Natural killer cell treated with Interleukin-12 subunit alpha and Interleukin-12 subunit beta and Interleukin-15 and Interleukin-18, amount 100 ng/mL, for 72 hours (primary cell): ENCODE measurements at places on chromosomes 16 and 17. TPM values are rescaled to one million over a fixed set of nuclear protein-coding genes. Genes with fewer than 3 reads are reported as not detected.

GRCh38 chr16:51648526-51648925 lies 497.5 kb upstream of the SALL1 start:
- DNase-seq, result no peak
- no peaks in the 10 kb centered on the region for H3K36me3 ChIP-seq
- no peak overlapping the region for H3K4me3 ChIP-seq
- H3K4me1 ChIP-seq, result no peaks in the 10 kb centered on the region
- H3K27me3 ChIP-seq, result no peaks in the 10 kb centered on the region
- no peak overlapping the region for H3K27ac ChIP-seq

DNA sequence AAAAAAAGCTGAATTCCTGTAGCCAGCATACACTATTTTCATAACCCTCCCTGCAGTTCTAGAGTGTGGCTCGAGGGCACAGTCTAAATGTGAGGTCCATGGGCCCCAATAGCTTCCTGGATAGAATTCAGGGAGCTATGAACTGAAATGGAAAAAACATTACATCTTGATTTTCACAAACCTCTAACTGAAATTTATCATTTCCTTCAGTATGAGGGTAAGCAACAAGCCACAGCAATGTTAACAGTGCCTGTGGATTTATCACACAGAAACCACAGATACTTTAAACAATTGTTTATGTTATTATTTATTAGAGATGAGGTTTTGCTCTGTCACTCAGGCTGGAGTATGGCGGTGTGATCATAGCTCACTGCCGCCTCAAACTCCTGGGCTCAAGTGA lies 18.2 kb downstream of the TMEM92 start:
- no peak for DNase-seq
- H3K27ac ChIP-seq, result no peak overlapping the region
- no peak overlapping the region for H3K4me3 ChIP-seq
- no peaks in the 10 kb centered on the region for H3K36me3 ChIP-seq
- peaks cover 20% of the 10 kb centered on the region for H3K4me1 ChIP-seq

DNA sequence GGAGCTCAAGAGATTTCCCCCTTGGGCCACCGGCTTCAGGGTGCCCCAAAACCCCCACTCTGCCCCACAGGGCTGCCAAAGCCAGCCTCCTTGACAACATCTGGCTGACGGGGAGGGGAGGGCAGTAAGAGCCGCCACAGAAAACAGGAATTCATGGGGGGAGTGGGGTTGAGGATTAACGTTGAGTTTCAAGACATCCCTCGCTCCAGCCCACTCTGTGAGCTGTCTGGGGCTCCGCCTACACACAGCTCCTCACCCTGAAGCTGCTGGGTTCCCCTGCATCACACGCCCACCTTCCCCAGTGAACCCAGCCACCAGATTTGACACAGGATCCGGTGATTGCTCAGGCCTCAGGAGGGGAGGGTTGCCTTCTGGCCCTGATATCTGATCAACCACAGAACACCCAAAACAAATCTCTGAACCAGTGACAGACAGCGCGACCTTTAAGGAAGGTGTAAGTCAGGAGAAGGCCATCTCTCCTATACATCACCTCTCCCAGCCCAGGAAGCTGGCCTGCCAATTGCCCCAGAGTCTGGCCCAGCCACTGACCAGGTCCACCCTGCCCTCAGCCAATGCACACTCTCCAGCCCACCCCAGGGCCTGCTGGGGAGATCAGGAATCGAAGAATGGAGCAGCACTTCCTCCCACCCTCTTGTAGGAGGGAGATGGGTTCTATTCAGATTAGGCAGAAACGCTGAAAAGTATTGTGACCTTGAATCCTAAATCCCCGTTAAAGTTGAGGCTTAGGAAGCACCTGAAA lies 132.1 kb downstream of the CLEC16A start:
- H3K4me1 ChIP-seq, result peaks cover 77% of the 10 kb centered on the region
- peak overlapping the region; percentile 44 for H3K4me3 ChIP-seq
- H3K36me3 ChIP-seq, result peaks cover 25% of the 10 kb centered on the region

DNA sequence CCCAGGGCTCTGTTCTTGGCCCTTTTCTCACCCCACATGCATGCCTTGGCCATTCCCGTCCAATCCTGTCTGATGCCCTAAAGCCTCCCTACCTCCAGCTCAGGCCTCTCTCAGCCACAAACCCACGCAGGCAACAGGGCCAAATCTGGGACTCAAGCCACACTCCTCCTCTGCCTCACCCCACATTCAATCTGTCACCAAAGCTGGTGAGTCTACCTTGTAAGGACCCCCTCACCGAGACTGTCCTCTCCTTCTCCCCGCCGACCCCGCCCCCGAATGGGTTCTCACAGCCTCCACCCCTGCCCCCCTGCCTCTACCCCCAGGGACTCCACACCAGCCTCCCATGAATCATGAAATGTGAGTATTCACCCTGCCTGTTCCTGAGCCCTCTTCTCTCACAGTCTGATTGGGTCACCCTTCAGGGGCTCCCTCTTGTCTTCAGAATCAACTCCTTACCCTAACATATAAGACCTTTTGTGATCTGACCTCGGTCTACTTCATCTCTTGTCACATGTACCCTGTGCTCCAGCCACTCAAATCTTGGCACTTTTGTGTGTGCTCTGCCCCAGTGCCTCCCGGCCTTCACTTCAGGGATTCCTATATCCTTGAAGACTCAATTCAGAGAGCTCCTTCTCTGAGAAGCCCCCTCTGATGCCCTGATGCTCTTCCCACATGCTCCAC lies 10.7 kb downstream of the EPOP start:
- H3K4me1 ChIP-seq, result peaks cover 5% of the 10 kb centered on the region
- H3K36me3 ChIP-seq, result no peaks in the 10 kb centered on the region
- peaks cover 33% of the 10 kb centered on the region for H3K27me3 ChIP-seq
- DNase-seq, result no peak
- peak overlapping the region; percentile 8 for H3K27ac ChIP-seq
- no peak overlapping the region for H3K4me3 ChIP-seq

GRCh38 chr17:81684442-81684911 lies 666 bp downstream of the HGS start:
- H3K36me3 ChIP-seq, result no peaks in the 10 kb centered on the region
- peaks cover 33% of the 10 kb centered on the region for H3K4me1 ChIP-seq
- no peaks in the 10 kb centered on the region for H3K27me3 ChIP-seq

Gene MAP2K6
- total RNA-seq, result 0.36 TPM

Gene SPATA22
- not detected for total RNA-seq
